Progenitor cell of endocrine pancreas (in vitro differentiated cells): ENCODE measurements at places on chromosomes 6 and 20. TPM values are rescaled to one million over a fixed set of nuclear protein-coding genes. Genes with fewer than 3 reads are reported as not detected.

DNA sequence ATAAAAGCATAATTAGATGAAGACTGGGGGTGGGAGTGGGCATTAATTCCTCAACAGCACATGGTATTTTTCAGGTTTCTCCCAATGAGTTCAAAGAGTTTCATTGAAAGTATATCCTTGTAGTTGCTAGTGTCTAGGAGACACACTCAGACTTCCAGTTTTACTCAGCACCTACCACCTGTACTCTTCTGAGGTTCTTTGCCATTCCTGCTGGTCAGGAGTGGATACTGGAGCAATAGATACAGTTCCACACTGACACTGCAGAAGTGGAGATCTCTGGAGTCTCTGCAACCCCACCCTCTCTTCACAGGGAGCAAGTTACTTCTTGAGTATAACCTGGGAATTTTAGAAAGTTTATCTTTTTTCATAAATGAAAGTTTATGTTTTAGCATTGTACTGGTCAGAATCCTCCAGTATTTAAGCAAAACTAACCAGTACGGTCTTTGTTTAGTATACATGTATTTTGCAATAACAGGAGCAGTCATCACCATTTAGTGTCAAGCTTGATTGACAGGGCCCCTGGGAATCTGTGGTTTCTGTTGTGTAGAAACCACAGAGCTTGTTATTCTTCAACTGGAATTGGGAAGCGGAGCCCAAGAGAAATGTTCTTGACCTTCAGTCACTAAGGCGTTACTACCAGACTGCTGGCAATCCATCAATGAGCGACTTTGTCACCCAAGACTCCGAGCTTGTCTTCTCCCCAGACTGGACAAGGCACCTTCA is 148.1 kb downstream of the ZDHHC14 start:
- no peak for DNase-seq

DNA sequence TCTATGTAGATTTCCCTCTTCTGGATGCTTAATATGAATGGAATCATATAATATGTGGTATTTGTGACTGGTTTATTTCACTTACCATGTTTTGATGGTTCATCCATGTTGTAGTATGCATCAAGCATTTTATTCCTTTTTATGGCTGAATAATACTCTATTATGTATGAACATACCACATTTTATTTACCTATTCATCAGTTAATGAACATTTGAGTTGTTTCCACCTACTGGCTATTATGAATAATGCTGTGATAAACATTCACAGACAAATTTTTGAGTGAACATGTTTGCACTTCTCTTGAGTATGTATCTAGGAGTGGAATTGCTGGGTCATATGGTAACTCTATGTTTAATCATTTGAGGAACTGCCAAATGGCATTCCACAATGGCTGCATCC is 14.9 kb upstream of the ZNF451 start:
- no peak for DNase-seq

- DNase-seq = no peak
Measured at GRCh38 chr6:116307633-116308032, 27.9 kb upstream of the TSPYL1 start.

- DNase-seq = no peak
Measured at GRCh38 chr6:168925671-168926070, 328.0 kb downstream of the THBS2 start.

DNA sequence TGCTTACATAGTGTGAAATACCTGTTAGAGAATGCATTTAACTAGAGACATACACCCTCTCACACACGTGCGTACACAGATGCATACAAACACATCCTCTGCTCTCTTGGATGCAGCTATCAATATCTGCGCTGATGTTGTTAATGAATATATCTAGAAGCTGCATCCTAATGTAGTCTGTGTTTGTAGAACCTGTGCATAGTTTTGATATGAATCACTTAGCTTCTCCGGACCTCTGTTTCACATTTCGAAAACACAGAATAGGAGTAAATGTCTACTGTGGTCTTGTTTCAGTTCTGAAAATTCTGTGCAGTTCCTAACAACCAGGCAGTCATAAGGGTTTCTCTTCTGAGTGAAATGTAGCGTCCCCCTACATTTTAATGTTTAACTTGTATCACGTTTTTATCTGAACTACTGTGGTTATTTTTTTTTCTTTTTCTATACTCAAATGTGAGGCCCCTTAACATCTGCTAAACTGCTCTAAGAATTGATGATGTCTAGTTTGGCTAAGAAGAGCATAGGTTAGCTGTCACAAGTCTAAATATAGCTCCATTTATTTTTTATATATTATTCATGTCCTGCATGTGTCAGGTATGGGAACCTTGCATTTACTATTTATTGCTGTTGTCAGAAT is 254.5 kb downstream of the TMEM242 start:
- DNase-seq = no peak

- no peak for DNase-seq
Measured at GRCh38 chr6:50815436-50816114, 3.1 kb upstream of the TFAP2B start.

OGFR gene
- total RNA-seq = 29.6 and 31.0 TPM in 2 replicates

ZNF311 gene
- total RNA-seq = 0.91 and 1.4 TPM in 2 replicates

PTPRT gene
- 49.0 and 65.9 TPM in 2 replicates for total RNA-seq

CCHCR1 gene
- 47.2 and 47.3 TPM in 2 replicates for total RNA-seq

BFSP1 gene
- 4.2 and 4.8 TPM in 2 replicates for total RNA-seq

ENPP4 gene
- 11.5 and 11.9 TPM in 2 replicates for total RNA-seq

NMBR gene
- total RNA-seq = 0.74 TPM in 1 of 2 replicates, not detected in the other

TMEM242 gene
- 11.5 and 12.4 TPM in 2 replicates for total RNA-seq
